ENCODE measurements at places on chromosomes 16 and 17. TPM values are rescaled to one million over a fixed set of nuclear protein-coding genes. Genes with fewer than 3 reads are reported as not detected.

Gene WFDC1
- total RNA-seq = 12.5 TPM

Gene KRTAP9-4
- total RNA-seq = not detected

Gene TSPOAP1
- 1.5 TPM for total RNA-seq

Gene CSH1
- not detected for total RNA-seq

Gene MMP28
- 1.3 TPM for total RNA-seq

Gene PHOSPHO1
- total RNA-seq = 0.30 TPM

Gene PMP22
- total RNA-seq = 19.6 TPM

Gene TMIGD1
- total RNA-seq = not detected

Gene GDPD1
- total RNA-seq = 3.4 TPM

Gene RCVRN
- not detected for total RNA-seq

Gene BRIP1
- total RNA-seq = 2.4 TPM

Gene HIGD1B
- total RNA-seq = not detected

Gene TPSD1
- total RNA-seq = not detected

Gene STH
- not detected for total RNA-seq

Gene SEPTIN12
- total RNA-seq = not detected

Gene CBFA2T3
- total RNA-seq = not detected

Gene C16orf96
- total RNA-seq = not detected

Gene RRAD
- total RNA-seq = 37.4 TPM

Gene SEPTIN1
- 0.59 TPM for total RNA-seq

Gene TAT
- not detected for total RNA-seq

Gene SMIM22
- total RNA-seq = not detected

Gene ALG1
- total RNA-seq = 27.9 TPM

Gene GNGT2
- total RNA-seq = not detected

Gene KCTD13
- total RNA-seq = 14.3 TPM

Gene ZDHHC1
- total RNA-seq = 6.4 TPM

Gene KRTAP3-2
- not detected for total RNA-seq

Gene C17orf107
- total RNA-seq = 7.8 TPM

Gene ENPP7
- not detected for total RNA-seq

Gene MEOX1
- total RNA-seq = not detected

Gene MYL11
- not detected for total RNA-seq

Gene CCDC200
- not detected for total RNA-seq

Gene PPP1R27
- 0.09 TPM for total RNA-seq

Gene TBC1D3E
- not detected for total RNA-seq

Gene P2RX1
- total RNA-seq = 4.8 TPM
